GM13977 (cell line): ENCODE measurements at places on chromosomes 5 and 9.

DNA sequence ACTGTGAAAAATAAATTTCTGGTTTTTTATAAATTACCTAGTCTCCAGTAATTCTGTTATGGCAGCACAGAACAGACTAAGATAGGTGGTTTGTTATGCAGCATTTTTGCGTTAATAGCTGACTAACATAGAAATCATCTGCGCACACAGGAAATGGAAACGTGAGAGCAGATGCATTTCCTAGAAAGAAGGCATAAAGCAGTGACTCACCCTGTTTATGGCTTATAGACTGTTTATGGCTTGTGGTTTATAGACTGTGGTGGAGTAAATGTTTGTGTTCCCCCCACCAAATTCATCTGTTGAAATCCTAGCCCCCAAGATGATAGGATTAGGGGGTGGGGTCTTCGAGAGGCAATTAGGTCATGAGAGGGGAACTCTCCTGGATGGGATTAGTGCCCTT, 18.3 kb upstream of the OSMR start:
- DNase-seq, result no peak

GRCh38 chr5:35009019-35009418, 38.7 kb downstream of the AGXT2 start:
- DNase-seq, result no peak

GRCh38 chr9:20117986-20118385, 329.1 kb upstream of the SLC24A2 start:
- no peak for DNase-seq

GRCh38 chr5:50352382-50352781, 88.7 kb downstream of the EMB start:
- no peak for DNase-seq

DNA sequence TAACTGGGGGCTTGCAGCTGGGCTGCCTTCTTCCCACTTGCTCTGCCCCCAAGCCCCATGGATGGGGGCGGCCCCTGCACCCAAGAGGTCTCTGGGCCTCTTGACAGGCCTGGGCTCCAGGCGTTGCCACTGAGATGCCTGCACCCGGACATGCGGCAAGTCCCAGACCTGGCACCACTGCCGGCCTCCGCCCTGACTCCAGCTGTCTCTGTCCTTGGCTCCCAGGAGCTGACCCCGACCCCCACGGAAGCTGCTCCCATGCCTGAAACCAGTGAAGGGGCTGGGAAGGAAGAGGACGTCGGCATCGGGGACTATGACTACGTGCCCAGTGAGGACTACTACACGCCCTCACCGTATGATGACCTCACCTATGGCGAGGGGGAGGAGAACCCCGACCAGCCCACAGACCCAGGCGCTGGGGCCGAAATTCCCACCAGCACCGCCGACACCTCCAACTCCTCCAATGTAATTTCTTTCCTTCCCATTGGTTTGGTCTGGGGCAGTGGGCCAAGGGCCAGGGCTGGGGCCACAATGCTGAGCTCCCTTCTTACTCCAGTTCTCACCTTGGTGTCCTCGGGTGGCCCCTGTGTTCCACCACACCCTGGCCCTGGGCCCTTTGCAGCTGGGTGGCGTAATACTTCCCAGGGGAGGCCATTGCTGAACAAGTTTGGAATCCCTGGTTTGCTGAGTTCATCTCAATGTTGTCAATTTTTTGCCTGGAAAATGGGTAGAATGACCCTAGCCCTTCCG, 88.6 kb downstream of the COL5A1 start:
- no peak for DNase-seq

DNA sequence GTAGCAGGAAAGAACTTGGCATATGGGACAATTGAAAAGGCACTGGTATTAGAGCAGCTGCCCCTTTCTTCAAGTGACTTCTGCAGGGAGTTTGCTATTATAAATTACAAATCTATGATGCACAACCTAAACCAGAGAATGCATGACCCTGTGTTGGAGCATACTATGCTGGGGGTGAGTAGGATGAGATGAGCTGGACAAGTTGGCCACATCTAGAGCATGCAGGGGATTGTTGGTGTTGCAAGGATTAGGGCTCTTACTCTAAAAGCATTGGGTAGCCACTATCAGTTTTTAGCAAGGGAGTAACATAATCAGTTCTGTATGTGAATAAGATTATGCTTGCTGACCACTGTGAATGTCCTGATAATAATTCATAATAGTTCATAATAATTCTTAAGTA, 186.7 kb downstream of the KIAA0825 start:
- DNase-seq, result no peak

GRCh38 chr9:87750726-87751125, 24.8 kb downstream of the CTSL start:
- no peak for DNase-seq

DNA sequence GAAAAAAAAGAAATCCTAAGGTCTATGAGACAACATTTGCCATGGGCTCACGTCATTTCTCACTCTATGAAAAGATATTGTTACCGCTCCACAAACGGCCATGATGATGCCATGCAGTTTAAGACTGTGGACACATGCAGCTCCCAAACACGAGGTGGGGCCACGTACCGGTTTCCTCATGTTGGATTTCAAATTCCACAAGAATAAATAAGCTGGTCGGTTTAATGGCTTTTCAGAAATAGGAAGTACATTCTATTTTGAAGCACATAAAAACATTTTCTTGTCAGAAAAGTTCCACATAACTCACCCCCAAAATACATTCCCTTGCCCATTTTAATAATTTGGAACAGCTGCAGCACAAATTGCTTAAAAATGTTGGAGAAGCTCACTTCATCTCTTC, 130.6 kb downstream of the MYO10 start:
- no peak for DNase-seq

DNA sequence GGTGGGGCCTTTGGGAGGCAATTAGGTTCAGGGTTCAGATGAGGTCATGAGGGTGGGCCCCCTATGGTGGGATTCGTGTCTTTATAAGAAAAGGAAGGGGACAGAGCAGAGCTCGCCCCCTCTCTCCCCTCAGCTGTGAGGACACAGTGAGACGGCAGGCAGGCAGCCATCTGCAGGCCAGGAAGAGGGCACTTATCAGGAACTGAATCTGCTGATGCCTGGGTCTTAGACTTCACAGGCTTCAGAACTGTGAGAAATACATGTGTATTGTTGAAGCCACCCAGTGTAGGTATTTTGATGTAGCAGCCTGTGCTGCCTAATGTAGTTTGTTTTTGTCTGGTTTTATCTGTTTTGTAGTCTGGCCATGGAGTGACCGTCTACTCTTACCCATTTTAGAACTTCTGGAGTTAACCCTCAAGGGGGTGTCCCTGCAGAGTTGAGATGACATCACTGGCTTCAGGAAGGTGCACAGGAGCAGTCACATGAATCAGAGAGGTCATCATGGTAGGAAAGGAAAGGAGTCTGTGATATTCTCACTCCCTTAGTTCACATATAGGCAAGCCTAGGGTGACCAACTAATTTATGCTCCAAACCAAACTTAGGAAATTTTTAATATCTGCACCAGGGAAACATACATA, 71.0 kb downstream of the LRRC70 start:
- peak; percentile 25 for DNase-seq

- no peak for DNase-seq
These were observed 81.1 kb downstream of the BOD1 start for GRCh38 chr5:173535166-173535975.

DNA sequence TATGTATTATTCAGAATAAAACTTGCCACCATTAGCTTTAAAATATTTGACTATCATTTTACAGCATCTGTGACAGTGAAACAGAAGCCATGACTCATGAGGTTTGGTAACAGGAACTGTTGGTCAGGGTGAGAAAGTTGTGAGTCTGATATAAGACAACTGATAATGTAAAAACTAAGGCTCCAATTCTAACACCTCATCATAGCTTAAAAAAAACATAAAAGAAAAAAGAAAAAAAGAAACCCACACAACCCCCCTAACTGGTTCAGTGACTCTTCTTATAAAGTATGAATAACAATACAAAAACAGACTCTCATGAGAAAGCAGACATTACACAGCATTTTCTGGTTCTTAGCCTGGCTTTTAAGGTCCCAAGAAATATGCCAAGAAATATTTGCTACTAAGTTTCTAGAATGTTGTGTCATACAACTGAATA, 85.8 kb downstream of the MRPS27 start:
- peak; percentile 47 for DNase-seq

- DNase-seq, result no peak
These were observed 64.3 kb upstream of the C6 start for GRCh38 chr5:41277476-41278245.

DNA sequence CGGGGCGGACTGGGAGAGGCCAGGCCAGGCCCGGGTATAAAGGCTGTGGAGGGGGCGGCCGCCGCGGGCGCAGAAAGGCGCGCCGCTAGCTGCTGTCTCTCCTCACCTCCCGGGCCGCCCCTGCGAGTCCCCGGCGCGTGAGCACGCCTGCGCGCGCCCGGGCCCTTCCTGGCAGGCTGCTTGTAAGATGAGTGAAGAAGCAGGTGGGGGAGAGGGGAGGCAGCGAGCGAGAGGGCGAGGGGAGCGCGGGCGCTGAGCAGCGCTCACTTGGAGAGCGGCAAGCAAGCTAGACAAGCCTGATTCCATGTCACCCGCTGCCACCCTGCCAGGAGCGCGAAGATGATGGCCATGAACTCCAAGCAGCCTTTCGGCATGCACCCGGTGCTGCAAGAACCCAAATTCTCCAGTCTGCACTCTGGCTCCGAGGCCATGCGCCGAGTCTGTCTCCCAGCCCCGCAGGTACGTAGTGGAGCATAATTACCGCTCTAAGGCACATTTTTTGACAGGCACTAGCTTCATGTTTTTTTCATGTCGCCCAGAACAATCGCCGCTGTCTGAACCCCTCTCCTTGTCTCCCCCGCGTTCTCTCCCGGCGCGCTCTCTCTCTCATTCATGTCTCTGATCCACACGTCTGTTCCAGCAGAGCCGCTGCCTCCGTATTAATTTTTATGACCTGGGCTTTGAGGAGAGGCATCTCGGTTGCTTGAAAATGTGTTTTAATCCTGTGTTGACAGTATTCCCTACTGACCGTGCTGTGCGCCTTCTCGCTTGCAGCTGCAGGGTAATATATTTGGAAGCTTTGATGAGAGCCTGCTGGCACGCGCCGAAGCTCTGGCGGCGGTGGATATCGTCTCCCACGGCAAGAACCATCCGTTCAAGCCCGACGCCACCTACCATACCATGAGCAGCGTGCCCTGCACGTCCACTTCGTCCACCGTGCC, at the start of gene POU4F3:
TSS of gene POU4F3 (plus strand) at position 66 of the 941 bp plus-strand sequence. CDS start at position 340, 274 bp downstream.
- peak; percentile 28 for DNase-seq

GRCh38 chr5:137315534-137316345, 183.4 kb downstream of the SPOCK1 start:
- no peak for DNase-seq

GRCh38 chr9:28584542-28584941, 1011.3 kb upstream of the C9orf72 start:
- no peak for DNase-seq

DNA sequence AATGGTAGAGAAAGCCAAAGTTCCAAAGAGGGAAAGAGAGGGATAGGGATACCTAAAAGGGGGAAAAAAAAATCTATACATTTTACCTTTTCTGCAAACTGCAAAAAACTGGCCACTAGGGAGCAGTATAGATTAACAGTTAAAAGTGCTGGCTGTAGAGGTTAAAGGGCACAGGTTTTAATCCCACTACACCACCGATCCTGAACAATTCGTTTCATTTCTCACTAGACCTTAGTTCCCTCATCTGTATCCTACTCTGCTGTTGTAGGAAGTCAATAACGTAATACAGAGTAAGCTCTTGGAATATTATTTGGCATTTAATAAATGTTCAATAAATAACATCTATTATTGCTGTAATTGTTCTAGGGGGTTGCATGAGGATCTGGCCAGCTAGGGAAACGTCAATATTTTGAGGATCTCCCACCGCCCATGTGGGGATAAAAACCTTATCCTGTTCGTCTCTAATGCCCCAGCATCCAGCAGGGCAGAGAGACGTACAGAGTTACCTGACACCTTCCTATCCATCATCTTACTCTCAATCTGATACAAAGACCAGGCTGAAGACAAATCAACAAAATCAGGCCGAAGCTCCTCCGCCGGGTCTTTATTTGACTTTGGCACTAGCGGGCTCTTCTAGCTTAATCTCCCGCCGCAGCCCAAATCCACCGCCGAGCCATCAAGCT, 757 bp downstream of the CDC26 start:
- DNase-seq, result peak; percentile 59

- no peak for DNase-seq
These were observed 34.1 kb upstream of the CPLANE1 start for GRCh38 chr5:37283214-37283820.

- no peak for DNase-seq
These were observed 101.6 kb upstream of the BASP1 start for GRCh38 chr5:17115855-17116254.

DNA sequence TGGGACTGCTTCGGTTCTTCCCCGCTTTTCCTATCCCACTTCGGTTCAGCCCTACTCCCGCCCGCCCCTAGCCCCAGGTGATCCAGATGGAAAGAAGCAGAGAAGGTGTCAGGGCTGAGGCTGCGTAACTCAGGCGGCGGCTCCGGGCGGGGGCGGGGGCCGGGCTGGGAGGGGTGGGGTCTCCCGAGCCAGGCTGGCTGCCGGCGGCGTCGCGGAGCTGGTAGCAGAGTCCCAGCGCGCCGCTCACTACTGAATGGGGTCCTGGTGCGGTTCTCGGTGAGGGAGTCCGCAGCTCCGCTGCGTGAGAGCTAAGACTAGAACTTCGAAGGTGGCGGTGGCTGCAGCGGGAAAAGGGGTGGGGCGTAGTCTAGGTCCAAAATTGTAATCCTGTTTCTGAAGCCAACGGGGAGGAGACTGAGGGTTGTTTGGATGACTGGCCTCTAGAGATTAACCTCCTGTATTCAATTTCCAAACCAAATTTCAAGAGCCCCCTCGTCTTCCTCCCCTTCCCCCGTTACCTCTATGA, 1.4 kb downstream of the PRR16 start:
- DNase-seq, result no peak

DNA sequence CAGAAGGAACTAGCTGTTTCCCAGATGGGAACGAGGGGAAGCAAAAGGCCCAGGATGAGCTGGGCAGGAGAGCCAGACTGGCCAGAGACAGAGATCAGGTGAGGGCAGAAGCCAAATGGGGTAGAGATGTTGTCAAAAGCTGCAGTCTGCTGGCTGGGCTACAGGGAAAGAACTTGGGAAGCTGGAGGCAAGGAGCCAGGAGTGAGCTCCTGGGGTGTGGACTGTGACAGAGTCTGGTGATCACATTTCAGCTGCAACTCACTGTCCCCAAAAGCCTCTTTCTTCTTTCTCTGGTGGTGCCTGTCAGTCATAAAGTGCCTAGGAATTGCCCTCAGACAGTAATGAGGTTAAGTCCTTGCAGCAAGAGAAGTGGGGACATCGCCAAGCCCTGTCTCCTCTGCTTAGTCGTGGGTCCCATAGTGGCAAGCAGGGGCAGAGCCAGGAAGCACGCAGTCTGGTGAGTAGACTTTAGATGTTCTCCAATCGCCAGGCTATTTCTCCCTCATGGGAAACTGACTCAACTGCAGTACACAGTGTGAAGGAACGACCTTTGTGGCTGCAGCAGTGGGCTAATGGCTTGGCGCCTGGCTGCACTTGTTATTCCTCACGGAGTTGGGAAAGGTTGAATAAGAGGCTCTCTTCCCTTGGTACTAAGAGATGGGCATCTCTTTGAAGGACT, 2.5 kb upstream of the FSD1L start:
- DNase-seq, result no peak

- DNase-seq, result peak; percentile 21
These were observed 119.5 kb upstream of the CTNND2 start for GRCh38 chr5:12023614-12024241.

GRCh38 chr9:79665369-79665768, 93.6 kb downstream of the TLE4 start:
- DNase-seq, result no peak
